NCI-H1436 (cell line): ENCODE measurements at places on chromosomes 16 and 17.

DNA sequence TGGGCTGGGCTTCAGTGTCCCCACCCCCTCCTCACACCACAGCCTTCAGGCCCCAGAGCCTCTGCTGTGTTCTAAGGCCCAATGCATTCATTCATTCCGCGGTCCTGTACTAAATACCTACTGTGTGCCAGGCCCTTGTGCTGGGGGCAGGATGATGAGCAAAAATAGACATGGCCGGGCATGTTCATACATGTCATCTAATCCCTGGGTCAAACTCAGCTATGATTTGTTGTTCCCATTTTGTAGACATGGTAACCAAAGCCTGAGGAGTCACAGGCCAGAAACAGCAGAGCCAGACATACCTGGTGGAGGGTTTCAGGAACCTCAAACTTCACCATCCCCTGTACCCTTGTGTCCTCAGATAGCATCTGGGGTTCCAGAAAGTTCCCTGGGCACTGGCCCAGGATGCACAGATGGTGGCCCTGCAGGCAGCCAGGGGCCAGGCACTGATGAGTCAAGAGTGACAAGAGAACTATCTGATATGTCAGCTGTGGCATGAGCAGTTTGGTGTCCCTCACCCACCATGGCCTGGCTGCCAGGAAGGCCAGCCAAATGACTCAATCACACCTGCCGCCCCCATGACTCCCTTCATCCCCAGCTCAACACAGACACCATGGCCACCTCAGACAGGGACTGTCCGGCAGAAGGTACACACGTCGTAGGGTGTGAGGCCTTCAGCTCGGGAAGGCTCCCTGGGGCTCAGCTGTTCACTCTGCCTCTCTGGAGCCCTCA, 2.7 kb upstream of the RRAD start:
- no peak for DNase-seq

GRCh38 chr16:67873435-67874370, 851 bp downstream of the EDC4 start:
- DNase-seq: no peak

GRCh38 chr16:35173295-35173694, 1713.9 kb downstream of the TP53TG3F start:
- DNase-seq: no peak

DNA sequence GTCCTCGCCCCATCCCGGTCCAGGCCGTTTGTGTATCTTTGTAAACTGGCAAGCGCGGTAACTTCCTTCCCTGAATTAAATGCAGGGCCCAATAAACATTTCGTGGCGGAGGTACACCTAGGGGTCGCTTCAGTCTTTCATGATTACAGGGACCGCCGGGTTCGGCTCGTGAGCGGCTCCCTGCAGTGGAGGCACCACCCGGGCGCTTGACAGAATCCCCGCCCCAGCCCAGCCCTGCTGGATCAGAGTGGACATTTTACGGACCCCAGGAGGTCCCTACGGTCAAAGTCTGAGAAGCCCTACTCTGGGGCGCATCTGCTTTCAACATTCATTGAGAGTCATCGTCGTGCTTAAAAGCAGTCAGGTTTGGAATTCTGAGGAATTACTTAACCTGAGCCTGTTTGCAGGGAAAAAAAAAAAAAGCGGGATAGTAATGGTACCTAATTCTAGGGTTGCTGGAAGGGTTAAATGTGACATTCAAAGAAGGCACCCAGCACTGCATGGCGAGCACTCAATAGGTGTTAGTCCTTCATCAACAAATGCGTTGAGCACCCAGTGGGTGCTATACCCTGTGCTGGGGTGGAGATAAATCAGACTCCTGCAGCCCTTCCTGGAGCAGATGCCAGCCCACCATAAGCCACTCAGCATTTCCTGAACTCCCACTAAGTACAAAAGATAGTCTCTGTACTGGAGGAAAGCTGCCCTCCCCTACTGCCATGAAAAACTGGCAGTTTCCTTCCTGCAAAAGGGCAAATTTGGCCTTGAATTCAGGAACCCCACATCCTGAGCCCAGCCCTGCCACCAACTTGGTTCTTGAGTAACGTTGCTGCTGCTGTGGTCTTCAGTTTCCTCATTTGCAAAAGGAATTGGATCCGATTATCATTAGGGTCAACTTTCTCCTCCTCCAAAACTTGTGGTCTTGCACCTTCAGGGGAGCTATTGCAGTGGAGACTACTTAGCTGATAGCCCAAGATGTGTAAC, 658 bp upstream of the DUSP3 start:
- DNase-seq: no peak

GRCh38 chr16:86791287-86792035, 213.1 kb downstream of the FOXL1 start:
- no peak for DNase-seq

DNA sequence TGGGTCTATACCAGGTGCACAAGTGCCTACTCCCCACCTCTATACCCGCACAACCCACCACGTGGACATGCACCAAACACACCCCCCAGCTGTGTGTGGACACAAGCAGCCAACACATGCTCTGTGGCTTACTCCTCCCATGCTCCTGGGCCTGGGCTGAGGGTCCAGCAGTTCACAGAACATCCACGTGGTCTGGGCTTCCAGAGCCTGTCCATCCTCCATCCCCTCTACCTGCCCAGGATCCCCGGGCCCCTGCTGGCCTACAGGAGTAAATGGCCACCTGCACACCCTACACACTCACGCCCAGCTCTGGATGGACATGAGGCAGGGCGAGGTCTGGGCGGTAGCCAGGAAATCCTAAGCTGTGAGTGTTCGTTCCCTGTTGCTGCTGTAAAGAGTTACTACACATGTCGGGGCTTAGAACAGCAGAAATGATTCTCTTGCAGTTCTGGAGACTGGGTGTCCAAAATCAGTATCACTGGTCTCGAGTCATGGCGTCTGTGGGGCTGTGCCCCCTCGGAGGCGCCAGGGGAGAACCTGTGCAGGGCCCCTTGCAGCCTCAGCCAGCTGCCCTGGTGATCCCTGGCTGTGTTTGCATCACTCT, 15.0 kb upstream of the RAI1 start:
- DNase-seq: no peak

- no peak for DNase-seq
Measured at GRCh38 chr17:62703261-62703775, 75.8 kb downstream of the MRC2 start.

DNA sequence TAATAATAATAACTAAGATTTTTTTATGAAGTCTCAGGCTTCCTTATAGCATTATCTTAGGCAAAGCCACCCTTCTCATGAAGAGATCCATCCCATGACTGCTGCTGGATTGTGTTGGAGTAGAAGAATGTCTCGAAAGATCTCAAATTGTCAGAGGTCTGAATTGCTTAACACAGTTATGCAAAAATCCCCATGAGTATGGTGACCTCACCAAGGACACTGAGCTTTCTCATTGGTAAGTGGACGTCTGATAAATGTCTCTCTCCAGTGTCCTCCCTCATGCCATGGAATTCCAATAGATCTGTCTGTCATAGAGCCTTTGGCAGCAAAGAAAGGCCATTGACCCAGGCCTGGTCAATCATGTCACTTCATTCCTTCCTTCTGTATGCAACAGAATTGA, 264.5 kb downstream of the CDH11 start:
- DNase-seq: no peak

- no peak for DNase-seq
Measured at GRCh38 chr16:30551781-30552180, 6.4 kb downstream of the ZNF764 start.

DNA sequence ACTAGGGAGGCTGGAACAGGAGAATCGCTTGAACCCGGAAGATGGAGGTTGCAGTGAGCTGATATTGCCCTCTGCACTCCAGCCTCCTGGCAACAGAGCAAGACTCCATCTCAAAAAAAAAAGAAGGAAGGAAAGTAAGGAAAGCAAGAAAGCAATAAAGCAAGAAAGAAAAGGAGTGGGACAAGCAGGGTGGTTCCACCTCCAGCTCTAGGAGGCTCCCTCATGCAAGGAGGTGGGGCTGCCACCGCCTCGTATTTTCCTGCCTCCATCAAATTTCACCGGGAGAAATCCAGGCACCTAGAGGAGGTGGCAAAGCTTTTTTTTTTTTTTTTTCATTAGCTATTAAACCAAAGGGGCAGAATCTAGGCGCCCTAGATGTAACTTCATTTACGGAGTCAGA, 1.0 kb downstream of the CYB561 start:
- no peak for DNase-seq
